NCI-H460 (cell line): ENCODE measurements at places on chromosomes 1 and 21. TPM values are rescaled to one million over a fixed set of nuclear protein-coding genes. Genes with fewer than 3 reads are reported as not detected.

CCDC181 gene
- total RNA-seq: 0.17 TPM in 1 of 2 replicates, not detected in the other

- DNase-seq: no peak
Measured at GRCh38 chr1:172823534-172823933, 164.6 kb downstream of the FASLG start.

KLHDC7A gene
- total RNA-seq: not detected in 2 replicates

DNA sequence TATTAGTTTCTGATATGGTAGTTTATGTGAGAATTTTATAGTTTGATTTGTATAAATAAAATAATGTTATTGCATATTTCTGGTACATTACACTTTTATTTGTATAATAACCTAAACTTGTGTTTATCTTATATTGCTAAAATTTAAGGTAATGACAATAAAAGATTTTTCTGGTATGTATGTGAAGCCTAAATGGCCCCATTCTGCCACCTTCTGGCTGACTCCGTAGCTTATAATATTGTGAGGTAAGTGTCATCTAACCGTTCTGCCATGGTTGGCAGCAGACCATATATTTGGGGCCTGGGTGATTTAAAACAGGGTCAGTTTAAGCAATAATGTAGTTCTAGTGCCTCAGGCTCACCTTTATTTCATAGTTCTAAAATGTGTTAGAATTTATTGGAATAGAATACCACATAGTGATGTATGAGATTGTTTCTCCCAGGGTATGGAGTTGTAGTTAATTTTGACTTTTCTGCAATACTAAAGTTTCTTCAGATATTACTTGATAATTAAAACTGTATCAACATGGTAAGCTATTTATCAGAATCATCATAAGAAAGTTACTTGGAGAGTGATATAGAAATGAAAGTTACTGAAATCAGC, 21.2 kb upstream of the PRKACB start:
- peak; percentile 49 for DNase-seq

TMPRSS15 gene
- 0.32 TPM in 2 replicates for total RNA-seq

- DNase-seq: no peak
Measured at GRCh38 chr1:54413295-54413694, 7.1 kb upstream of the SSBP3 start.

DNA sequence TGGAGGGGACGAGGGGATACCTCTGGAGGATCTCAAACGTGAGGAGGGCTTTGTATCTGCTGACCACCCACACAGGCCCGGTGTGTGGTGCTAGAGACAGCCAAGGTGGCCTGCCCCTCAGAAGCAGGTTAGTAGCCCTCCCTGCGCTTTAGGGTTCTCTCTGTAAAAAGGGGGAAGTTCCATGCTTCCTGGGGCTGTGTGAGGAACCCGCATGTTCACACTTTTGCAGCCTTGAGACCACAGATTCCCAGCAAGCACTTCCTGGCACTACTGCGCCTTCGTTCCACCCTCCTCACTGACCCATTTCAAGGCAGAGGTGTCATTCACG, 7.9 kb upstream of the GUCA2B start:
- no peak for DNase-seq

- DNase-seq: no peak
Measured at GRCh38 chr21:42254083-42254482, 35.1 kb downstream of the ABCG1 start.

USP24 gene
- 22.5 and 29.9 TPM in 2 replicates for total RNA-seq

CSMD2 gene
- not detected in 2 replicates for total RNA-seq

CA6 gene
- not detected in 2 replicates for total RNA-seq

MFN2 gene
- 29.8 and 32.0 TPM in 2 replicates for total RNA-seq

- no peak for DNase-seq
Measured at GRCh38 chr1:231053493-231054162, 13.6 kb upstream of the FAM89A start.

GRCh38 chr1:110765640-110766335, 91.0 kb upstream of the KCNA3 start:
- peak; percentile 33 for DNase-seq
